ENCODE measurements at places on chromosomes 1 and 21.

GRCh38 chr1:93330196-93330595 lies 15.5 kb upstream of the DR1 start:
- no peak for DNase-seq

DNA sequence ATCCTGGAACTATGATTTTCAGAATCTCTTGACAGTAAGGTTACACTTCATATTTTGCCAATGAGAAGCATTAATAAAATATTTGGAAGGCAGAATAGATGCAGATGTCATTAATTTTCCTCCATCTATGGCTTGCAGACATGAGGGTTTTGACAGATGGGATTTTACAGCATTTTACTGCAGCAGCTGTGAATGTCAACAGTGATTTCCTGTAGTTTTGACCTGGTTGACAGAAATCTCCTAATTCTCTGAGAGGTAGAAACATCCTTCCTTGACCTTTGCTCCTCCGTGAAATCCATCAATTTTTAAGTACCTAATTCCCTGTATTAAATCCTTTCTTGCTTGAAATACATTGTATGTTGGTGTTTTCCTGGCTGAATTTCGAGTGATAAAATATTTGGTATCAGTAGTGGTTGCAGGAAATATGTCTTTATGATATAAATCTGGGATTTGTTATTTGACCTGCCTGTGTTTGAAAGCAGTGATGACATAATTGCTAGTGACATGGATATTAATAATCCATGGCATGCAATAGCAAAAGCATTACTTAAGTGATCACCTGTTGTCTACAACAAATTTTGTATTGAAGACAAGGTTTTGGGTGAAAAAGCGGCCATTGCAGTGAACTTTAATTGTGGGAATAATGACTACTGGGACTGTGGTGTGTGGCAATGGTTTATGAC lies 73.9 kb downstream of the HLX start:
- no peak for DNase-seq

- DNase-seq, result no peak
Measured at GRCh38 chr1:42223036-42223435, 58.5 kb upstream of the GUCA2A start.

DNA sequence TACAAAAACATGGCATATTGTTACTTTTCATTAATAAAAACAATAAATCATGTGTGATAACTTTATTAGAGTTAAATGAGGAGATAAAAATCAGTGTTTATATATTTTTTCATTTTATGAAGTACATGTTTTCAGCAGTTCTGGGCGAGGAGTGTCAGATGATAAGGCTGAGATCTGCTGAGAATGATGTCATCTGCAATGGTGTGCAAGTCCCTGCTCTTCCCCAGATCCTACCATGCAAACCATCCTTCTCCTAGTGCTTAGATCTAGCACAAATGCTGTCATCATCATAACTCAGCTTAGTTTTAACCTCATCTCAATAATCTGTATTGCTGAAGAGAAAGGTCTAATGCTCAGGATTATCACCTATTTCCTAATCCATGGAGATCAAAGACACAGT lies 214.4 kb upstream of the DAB1 start:
- DNase-seq, result no peak

DNA sequence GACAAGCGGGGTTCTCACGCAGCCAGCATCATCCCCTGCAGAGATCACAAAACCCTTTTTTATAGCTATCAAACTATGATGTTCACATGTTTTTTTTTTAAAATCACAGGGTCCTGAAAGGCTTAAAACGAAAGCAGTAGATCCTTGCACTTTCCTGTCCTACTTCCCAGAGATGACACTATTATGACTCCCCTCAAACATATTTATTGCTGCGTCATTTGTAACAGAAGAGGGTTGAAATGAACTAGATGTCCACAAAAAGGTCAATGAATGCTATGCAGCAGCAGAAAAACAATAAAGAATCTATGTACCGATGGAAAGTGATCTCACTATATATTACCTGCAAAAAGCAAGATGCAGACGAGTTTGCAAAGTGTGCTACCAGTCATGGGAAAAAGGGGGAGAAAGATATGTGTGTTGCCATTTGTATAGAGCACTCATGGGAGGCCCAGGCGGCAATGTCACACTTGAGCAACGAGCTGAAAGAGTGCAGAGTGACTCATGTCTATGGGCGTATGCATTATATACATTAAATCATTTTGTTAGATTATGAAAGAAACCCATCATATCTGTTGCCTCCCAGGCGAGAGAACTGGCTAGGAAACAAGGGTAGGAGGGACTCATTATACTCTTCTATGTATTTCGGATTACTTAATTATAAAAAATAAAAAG lies 68.9 kb upstream of the PARP1 start:
- no peak for DNase-seq

Data from EL (cell line).